ENCODE measurements at places on chromosomes 7 and 10.

DNA sequence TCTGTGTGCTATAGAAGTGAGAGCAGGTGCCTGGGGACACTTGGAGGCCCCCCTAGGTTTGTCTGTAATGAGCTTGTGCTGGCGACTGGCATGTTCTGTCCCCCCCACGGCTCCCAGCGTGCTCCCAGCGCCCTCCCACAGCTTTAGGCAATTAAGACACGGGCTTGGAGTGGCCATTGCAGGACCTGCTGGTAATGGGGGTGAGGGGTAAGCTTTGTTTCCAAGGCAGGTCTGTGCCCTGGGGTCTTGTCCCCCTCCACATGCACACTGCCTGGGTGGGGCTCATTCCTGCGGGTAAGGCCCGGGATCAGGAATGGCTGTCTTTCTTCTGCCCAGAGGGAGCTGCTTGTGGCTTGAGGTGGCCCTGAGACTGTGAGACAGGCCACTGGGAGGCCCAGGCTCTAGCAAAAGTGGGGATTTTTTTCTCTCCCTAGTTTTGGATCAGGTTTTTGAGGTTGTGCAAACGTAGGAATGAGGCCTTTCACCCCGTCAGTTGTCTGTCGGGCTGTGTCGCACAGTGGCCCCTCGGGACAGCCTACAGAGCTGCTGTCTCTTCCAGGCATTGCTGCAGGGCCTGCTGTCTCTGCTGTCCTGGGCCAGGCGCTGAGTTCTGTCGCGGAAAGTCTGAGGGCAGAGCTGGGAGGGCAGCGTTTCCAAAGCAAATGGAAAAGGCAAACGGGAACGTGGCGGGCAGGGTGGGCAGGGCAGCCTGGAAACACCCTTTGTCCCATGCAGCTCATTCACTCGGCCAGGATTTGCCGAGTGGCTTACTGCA, 107.4 kb downstream of the LHPP start:
- DNase-seq, result no peak

DNA sequence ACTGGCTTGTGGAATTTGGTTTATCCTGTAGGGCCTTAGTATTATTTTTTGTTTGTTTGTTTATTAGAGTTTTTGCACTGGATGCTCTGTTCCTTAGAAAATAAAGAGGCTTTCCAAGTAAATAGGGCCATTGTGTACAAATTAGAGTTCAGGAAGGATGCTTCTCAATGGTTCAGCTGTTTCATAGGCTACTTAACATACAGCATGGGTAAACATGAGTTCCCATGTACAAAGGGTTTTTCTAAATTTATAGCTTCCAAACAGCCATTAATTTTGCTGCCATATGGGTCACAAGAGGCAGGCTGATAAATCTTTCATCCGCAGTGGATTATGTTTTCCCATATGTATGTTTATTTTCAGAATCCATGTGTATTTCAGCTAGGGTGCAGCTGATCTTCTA, 121.6 kb upstream of the WDR11 start:
- DNase-seq, result no peak

GRCh38 chr7:78487464-78487863, 688.9 kb downstream of the PHTF2 start:
- no peak for DNase-seq

- DNase-seq, result no peak
Measured at GRCh38 chr10:32961343-32961894, 3.4 kb upstream of the ITGB1 start.

DNA sequence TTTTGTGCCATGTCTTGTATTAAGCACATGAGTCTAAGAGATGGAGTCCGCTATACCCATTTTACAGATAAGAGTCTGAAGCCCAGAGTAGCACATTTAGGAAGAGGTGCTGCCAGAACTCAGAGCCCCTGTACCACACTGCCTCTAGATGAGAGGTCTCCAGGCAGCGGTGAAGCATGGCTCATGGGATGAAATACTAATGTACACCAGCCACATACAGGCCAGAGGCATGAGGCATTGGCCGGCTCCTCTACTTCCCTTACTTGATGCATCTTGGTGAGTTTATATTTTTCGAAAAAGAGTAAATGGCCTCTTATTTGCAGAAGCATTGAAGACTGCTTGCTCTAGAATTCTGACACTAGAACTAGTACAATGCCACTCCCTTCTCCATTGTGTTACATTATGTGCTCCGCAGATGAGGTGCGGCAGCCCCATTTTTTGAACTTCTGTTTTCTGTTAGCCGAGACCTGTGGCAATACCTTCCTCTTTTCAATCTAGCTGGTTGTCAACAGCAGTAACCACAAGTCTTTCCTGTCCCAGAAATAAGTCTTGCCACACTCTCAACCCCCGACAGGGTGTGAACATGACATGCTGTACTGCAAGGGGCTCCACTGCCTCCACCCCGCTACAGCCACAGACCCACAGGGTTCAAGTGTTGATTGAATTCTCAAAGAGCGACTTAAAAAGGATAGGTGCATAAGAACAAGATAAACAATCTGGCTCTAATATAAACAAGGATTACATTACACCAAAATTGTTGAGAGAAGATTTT, 145.3 kb downstream of the CELF2 start:
- DNase-seq, result peak; percentile 83

DNA sequence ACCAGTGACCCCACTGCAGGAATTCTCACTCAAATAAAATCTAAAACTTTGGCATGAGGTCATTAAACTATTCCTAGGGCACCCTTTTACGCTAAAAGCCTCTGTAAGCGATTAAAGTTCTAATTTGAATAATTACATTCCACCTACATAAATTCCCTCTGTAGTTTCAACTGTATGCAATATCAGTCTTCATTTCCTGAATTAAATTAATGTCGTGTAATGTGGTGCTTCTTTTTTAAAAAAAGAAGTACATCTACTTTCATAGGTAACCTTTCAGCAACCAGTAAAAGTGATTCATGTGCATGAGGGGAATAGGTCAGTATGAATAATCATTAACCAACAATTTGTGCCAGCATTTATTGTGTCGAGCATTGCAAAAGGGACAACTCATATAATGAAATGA, 44.7 kb downstream of the IMMP2L start:
- no peak for DNase-seq

- DNase-seq, result no peak
Measured at GRCh38 chr10:127996586-127996985, 89.7 kb downstream of the PTPRE start.

DNA sequence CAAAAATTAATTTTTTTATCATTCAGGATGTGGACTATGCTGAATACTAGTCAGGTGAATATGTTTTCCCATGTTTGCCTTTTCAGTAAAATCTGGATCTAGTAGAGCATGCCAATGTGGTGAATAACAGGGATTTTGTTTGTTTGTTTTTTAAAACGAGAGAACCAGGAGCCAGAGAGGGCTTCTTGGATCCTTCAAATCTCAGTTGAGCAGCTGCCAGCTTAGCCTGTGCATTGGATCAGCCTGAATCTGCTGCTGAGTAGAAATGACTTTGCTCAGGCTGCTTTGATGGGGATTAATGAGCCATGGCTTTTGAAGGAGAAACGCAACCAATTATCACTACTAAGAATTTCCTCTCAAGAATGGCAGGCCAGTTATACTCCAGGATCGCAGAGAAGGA, 493.8 kb downstream of the ARL4A start:
- no peak for DNase-seq

DNA sequence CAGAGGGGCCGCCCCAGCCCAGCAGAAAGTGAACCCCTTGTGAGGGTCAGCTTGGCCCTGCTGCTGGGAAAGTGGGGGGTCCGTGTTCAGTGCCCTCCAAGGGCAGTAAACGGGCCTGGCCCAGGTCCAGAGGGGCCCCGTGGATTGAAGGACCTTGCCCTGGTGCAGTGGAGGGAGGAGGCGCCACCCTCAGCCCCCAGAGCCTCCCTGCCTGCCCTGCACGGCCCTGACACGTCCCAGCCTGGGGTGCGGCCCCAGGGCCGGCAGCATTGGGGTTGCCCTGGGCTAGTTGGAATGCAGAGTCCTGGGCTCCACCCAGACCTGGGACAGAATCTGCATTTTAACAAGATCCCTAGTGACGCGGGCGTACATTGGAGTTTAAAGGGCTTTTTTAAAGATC, 42.8 kb upstream of the FOXL3 start:
- no peak for DNase-seq

DNA sequence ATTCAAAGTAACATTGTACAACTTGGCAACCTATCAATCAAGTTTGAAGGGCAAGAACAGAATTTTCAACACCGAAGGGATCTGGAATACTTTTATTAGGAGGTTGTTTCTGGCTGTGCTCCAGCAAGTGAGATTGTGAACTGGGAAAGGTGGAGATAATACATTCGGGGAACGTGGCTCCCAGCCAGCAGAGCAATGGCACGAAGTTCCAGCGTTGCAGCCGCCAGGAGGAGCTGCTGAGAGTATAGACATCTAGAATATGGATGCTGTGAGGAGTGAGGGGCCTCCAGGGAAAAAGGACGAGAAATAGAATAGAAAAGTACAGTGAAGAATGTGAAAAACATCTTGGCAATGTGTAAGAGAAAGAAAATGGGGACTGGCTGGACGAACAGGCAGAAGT, 69.5 kb downstream of the TCERG1L start:
- DNase-seq, result no peak

GRCh38 chr7:17732083-17732482, 208.2 kb downstream of the SNX13 start:
- DNase-seq, result no peak

DNA sequence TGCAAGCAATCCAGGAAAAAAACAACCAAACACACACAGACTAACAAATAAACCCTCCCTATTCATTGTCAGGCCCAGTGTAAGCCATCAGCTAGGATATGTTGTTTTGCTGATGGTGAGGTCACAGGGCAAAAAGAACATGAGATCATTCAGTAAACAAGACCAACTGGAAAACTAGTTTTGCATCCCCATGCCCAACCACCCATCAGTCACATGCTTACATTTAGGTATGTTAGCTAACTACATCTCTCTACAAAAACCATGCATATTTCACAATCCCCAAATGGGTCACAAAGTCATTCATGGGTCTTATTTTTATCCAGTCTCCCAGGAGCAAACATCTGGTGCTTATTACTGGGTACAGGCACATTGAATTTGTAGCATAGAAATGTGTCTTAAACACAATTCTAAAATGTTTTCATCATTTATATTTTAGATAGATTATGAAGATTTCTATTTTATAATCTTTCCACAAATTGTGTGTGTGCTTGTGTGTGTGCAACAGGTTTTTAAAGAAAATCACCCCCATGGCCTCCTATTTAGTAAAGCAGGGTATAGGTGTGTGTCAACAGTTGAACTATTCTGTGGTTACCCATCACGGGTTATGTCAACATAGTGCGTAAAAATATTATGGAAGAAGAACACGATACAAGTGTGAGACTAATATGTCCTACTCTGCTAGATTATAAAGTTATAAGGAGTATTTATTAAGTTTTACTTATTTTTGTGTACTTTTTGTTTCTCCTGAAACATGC, 103.8 kb upstream of the AKR1E2 start:
- no peak for DNase-seq

DNA sequence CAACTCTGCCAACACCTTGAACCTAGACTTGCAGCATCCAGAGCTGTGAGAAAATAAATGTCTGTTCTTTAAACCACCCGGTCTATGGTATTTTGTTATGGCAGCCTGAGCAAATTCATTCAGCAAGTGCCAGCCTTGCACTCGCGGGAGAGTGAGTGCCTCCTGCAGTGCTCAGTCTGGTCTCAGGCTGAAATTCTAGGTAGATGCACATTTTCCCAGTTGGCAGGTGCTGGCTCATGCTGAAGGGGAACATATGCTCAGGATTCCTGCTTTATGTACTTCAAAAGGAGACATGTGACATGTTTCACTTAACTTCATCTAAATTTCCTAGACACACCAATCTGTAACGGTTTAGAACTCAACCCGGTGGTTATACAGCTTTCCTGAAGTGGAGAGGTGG, 170.8 kb downstream of the MGMT start:
- DNase-seq, result no peak

DNA sequence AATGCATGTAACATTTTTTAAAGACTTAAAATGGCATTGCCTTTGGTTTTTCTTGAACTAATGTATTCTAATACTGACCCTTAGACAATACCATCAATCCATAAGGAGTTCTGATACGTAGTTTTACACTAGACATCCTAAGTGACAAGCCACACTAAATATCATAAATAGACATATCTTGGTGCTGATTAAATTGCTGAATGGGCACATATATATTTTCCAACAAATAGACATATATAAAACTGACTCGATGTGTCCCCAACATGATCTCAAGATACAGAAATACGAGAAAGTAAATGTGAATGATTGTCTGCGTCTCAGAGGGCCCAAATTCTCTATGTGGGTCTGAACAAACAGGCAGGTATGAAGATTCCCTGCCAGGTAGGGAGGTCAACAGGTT, 99.8 kb downstream of the NEBL start:
- no peak for DNase-seq

DNA sequence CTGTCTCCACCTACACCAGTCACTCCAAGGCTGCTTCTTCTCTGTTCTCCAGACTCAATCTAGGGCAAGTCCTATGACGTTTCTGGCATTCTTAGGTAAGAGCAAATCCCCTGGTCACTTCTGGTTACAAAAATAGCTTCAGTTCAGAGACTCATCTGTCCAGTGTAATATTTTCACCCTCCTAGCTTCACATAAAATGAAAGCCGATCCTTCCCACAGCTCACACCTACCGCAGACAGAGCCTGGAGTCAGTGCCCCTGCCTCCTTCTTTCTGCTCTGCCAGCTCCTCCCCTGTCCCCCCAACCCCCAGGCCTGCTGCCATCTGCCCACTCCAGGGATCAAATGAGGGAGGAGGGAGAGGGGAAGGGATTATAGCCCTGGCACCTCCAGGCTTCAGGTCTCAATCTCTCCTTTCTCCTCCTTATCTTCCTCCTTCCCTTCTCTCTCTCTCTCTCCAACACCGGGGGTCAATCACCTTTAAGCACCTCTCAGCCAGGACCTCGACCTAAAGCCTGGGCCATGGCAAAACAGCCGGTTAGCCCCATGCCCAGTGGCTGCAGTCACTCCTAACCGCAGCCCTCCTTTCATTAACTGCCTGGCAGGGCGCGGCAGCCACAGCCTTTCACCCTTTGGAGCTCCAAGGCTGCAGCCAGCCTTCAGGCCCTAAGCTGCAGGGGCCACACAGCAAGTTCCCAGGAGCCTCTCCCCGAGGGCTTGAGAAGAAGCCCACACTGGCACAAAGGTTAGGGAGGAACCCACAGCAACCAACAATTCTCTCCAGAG, 292.6 kb upstream of the MGMT start:
- DNase-seq, result no peak

GRCh38 chr10:80104066-80104926, 25.8 kb downstream of the TMEM254 start:
- DNase-seq, result no peak

- DNase-seq, result no peak
Measured at GRCh38 chr7:122887198-122887597, 938 bp upstream of the CADPS2 start.

DNA sequence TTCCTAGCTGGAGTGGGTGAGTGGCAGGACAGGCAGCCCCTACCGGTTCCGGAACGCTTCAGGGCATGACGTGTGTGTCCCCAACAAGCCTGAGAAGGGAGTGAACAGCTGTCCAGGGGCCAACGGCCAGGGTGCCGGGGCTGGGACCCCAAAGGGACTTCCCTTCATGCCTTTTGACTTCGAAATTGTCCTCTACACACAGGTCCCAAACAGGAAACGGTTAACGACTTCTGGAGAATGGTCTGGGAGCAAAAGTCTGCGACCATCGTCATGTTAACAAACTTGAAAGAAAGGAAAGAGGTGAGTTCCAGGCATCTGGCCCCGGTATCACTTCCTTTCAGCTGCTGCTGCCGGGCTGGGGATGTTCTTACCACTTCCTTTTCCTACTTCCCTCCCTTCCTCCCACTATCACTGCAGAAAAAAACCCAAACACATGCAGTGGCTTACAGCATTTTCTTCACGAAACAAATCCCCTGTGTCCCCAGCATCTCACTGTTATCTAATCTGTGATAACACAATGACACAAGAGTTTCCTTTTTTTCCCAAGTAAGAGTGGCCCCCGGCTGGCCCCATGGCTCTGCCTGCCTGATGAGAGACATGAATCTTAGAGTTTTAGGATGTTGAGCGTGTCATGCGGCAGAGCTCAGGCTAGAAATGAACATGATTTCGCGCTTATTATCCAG, 63.2 kb downstream of the MKI67 start:
- DNase-seq, result peak; percentile 50
